ENCODE measurements at places on chromosomes 16 and 17. TPM values are rescaled to one million over a fixed set of nuclear protein-coding genes. Genes with fewer than 3 reads are reported as not detected.

The NT5M gene
- polyA plus RNA-seq: 6.6 TPM

DNA sequence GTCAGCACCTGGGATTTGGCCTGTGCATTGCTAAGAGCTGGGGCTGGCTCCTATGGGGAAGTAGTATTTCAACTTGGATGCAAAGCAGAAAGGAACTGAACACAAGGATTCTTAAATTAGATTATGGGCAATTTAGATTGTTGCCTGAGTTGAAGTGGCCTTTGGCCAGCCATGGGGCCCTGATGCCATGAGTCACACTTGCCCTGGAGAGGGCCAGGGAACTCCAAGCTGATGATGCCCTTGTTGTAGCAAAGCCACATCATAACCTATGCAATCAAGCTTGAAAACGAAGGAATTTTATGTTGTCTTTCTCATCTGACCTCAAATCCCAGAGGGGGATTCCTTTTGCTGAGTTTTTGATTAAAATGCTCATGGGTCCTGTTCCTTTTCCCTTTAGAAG is 3.9 kb upstream of the SPATA32 start:
- DNase-seq: no peak

The GCGR gene
- polyA plus RNA-seq: 7.1 TPM

The NHERF2 gene
- 82.6 TPM for polyA plus RNA-seq

DNA sequence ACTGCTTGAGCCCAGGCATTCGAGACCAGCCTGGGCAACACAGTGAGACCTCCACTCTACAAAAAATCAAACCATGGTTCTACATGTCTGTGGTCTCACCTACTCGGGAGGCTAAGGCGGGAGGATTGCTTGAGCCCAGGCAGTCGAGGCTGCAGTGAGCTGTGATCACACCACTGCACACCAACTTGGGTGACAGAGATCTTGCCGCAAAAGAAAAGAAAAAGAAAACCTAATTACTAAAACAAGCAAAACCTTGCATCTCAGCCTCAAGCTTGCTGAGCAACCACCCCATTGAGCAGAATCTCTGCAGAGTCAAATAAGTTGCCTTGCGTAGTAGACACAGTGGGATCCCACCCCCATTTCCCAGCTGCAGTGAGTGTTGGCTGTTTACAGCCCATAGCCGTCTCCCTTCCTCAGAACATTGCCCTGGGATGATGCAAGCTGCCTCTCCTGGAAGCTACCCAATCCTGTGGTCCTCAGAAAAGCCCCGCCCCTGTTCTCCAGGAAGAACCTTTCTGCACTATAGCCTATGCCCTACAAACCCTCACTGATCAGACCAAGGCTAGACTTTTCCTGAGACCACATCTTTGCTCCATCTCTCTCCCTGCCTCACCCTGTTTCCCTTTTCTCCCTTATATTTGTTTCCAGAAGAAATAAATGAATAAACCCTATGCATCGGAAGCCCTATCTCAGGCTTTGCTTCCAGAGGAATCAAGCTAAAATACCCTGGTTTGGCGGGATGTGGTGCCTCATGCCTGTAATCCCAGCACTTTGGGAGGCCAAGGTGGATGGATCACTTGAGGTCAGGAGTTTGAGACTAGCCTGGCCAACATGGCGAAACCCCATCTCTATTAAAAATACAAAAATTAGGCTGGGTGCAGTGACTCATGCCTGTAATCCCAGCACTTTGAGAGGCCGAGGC is 16.7 kb upstream of the ERN2 start:
- no peak for DNase-seq

GRCh38 chr17:40932608-40933007 is 4.8 kb downstream of the KRT23 start:
- no peak for DNase-seq

DNA sequence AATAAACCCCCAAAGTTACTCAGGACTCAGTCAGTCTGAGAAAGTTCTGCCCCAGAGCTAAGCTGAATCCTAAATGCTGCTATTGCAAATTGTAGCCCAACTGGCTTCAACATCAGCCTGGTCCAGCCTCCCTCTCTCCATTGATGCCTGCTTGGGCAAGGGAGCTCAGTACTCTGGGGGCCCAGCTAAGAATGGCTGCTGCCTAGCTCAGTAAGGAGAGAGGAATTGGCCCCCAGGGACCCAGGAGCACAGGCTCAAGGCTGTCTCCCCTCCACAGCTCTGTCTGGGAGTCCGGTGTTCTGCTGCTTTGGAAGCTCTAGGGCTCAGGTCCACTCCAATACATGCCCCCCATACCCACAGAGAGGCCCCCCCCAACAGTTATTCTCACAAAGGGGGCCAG is 1.6 kb downstream of the UNC119 start:
- DNase-seq: no peak

DNA sequence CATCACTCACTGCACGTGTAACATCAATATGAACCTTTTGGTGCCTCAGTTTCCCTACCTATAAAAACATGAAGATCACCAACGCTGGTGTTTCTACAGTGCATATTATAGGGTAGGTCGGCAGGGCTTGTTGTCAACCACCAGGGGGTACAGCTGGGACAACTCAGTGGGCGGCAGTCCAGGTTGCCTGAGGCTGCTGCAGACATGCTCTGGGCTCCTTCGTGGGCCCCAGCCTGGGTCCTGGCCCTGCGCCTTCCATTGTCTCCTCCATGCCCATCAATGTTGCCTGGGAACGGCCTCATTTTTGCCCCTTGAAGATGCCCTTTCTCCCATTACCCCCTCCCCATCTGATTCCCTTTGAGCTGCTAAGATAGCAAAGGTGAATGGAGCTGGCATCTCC is 89.8 kb downstream of the GSG1L start:
- DNase-seq: no peak

DNA sequence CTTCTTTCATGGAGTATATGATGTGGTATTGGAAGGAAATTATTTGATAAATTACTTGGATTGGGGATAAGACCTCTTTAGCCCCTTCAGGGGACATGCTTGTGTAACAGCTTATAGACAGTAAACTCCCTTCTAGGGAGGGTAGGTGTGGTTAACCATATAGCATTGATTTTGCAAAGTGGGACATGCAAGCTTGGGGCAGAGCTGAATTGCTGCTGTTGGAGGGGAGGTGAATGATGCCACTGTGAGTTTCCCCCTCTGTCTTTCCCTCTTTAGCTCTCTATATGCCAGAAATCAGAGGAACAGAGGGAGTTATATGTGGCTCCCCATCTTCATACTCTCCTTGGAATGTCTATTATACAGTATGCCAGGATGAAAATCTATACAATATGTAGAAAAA is 54.7 kb downstream of the WSCD1 start:
- no peak for DNase-seq

Data from renal cortex interstitium (tissue), 15 donors.